GM19239 (cell line): ENCODE measurements at places on chromosomes 12 and 14.

- DNase-seq = no peak
Observed at GRCh38 chr14:65937079-65937959, 524.8 kb downstream of the FUT8 start.

DNA sequence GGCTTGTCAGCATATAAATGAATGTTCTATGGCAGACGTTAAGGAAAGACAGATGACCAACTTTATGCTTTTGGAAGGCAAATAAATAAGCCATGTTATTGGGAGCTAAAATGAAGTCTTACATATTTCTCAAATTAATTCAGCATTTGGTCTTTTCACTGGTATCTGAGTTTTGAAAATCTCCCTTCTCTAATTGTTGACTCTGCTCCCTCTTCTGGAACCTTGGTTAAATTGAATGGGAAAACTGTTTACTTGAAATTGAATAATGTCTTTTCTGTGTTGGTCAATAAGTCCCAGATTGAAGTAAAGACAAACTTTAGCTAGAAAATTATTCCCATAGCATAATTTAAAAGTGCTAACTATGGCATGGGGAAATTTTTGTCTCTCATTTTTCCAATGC is 38.7 kb downstream of the LGR5 start:
- DNase-seq = no peak

- no peak for DNase-seq
Observed at GRCh38 chr12:49251357-49251756, 13.5 kb upstream of the TUBA1C start.

DNA sequence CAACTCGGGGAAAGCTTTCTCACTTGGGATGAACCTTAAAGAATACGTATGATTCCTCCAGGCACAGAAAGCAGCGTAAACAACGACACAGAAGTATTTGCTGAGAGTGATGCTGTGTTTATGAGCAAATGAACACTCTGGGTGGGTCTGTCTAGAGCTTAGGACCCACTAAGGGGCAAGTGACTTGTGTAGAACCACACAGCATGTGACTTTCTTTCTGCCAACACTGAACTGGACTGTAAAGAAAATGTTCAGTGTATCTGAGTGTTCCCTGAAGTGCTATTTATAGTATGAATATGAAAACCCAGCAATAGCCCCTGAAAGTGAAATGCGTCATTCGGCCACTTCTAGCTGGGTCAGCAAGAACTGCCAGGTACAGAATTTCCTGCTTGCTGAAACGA is 78.5 kb downstream of the ST8SIA1 start:
- DNase-seq = no peak

DNA sequence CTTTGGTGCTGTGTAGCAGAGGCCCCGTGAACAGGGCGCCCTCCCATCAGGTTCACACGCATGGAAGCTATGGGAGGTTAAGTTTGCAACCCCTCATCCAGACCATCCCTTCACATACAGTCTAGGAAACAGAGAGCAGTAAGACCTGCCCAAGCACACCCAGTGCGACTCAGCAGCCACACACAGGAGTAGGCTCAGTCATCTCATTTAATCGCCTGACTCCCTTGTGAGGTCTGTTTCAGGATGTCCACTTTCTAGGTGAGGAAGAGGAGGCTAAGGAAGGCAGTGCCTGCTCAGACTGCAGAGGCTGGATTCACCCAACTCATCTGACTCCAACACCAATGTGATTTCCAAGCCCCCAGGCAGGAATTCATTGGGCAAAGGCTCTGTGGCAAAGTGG is 11.9 kb downstream of the BDKRB1 start:
- no peak for DNase-seq
